ENCODE measurements at places on chromosomes 7 and 10.

GRCh38 chr7:32942415-32943251 lies 14.6 kb upstream of the FKBP9 start:
- peak; percentile 31 for DNase-seq

- DNase-seq = no peak
These were observed 132.5 kb downstream of the LSM5 start for GRCh38 chr7:32357535-32358277.

GRCh38 chr7:8827329-8827728 lies 393.9 kb downstream of the NXPH1 start:
- no peak for DNase-seq

DNA sequence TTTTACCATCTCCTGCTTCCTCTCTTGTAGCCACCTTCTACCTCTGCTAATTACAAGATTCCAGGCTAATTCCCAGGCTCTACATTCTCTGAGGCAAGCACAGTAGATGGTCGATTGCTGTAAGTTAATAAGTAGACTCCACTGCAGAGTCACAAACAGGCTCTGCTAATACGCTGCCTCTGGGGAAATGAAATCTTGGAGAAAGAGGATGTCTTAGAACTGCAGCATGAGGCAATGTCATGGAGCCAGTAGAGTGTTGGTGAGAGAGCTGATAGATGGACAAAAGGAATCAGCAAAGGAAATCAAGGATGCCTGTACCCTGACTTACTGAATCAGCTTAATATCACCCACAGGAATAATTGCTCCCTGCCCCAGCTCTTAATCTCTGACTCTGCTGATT lies 1260.3 kb downstream of the XPNPEP1 start:
- no peak for DNase-seq

DNA sequence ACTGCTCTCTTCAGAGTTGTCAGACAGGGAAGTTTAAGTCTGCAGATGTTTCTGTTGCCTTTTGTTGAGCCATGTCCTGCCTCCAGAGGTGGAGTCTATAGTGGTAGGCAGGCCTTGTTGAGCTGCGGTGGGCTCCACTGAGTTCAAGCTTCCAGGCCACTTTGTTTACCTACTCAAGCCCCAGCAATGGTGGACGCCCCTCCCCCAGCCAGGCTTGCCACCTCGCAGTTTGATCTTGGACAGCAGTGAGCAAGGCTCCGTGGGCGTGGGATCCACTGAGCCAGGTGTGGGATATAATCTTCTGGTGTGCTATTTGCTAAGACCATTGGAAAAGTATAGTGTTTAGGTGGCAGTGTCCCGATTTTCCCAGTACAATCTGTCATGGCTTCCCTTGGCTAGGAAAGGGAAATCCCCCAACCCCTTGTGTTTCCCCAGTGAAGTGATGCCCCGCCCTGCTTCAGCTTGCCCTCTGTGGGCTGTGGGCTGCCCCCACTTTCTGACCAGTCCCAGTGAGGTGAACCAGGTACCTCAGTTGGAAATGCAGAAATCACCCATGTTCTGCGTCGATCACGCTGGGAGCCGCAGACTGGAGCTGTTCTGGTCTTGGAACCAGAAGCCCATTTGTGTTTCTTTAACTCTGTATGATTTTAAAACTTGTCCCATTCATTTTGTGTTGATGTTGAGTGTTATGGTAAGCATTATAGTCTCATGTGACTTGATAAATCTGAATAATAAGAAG lies 89.2 kb upstream of the CALCR start:
- DNase-seq = no peak

DNA sequence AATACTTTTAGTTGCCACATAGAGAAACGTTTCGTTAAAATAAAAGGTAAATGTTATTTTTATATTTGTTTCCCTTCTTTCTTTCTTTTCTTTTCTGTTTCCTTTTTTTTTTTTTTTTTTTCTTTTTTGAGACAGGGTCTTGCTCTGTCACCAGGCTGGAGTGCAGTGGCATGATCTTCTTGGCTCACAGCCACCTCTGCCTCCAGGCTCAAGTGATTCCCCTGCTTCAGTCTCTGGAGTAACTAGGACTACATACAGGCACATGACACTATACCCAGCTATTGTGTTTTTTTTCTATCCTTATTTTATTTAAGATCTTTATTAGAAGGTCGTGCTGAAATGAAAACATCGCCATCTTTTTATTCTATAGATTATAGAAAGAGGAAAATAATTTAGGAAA lies 661.8 kb upstream of the MBL2 start:
- no peak for DNase-seq

- no peak for DNase-seq
These were observed 32.1 kb downstream of the LMOD2 start for GRCh38 chr7:123687727-123688126.

GRCh38 chr7:105808703-105809590 lies 67.5 kb downstream of the ATXN7L1 start:
- no peak for DNase-seq

GRCh38 chr7:151366880-151367222 lies 25.2 kb downstream of the NUB1 start:
- DNase-seq = no peak

DNA sequence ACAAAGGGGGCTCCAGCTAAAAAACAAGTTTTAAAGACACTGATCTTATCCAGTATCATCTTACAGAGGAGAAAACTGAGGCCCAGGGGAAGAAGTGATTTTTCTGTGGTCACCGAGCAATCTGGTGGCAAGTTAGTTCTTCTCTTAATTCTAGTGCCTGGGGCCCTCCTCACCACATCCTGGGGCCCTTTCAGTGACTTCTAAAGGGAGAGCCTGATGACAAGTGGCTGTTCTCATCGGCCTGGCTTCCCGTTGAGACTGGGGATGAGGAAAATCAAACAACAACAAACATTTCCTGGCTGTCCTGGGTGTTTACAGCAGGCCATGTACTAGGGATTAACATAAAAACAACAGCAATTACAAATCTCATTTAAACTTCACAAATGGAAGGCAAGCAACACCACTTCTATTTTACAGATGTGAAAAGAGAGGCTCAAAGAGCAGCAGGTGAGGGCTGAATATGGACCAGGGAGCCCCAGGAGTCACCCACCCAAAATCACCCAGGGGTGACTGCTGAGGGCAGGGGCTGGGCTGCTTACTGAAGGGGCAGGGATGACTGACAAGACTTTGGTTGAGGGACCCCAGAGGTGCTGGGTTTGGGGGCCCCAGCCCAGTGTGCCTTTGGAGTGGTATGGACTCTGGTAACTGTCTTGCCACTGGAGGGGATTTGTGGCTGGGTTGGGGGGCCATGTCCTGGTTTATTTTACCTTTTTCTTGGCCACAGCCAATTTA lies 24.7 kb upstream of the MTPAP start:
- no peak for DNase-seq

GRCh38 chr10:58439632-58440364 lies 54.6 kb downstream of the TFAM start:
- no peak for DNase-seq

- DNase-seq = no peak
These were observed 33.6 kb downstream of the WIPF3 start for GRCh38 chr7:29839921-29840320.

GRCh38 chr10:57743711-57744110 lies 524.0 kb downstream of the IPMK start:
- no peak for DNase-seq

DNA sequence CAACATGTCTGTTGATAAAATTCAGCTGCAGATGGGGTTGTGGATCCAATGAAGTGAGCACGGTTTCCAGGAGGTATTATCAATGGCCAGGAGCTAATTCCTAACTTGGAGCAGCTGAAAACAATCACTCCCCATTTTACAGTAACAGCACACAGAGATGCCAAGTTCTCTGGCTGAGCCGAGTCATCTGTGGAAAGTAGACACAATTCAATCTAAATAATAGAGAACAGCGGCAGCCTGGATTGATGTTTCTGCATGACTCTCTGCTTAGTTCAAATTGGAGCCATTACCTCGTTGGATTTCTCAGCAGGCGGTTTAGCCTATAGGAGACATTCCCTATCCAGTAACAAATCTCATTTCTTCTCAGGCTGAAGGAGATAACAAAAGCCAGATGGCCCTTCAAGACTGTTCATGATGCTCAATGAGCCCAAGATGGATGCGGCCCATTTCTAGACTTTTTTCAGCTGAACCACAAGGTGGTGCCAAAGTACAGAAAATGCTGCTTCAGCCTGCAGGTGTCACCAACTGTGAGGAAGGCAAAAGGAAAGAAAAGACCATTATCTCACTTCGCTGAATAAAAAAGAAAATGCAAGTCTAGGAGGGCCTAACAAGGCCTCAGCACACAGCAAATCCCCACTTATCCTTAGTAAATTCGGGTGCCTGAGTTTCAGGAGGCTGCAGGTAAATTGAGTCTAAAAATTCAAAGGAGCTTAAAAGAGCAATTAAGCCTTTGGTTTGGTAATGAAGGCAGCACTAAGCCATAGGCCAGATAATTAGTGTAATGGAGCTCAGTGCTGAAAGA lies 83.7 kb downstream of the SLC16A9 start:
- no peak for DNase-seq

DNA sequence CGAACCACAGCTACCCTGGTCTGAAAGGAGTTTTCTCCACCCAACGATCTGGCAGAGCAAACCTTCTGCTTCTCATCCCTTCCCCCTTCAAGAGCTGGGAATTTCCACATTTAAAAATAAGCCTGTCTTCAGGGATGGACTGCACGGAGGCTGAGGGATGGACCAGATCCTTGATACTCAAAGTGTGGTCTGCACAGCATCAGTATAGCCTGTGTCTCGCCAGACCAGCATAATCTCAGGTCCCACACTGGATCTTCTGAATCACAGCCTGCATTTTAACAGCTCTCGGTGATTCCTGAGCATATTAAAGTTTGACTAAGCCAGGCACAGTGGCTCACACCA lies 7.1 kb downstream of the KCNMA1 start:
- DNase-seq = no peak
